ENCODE measurements at places on chromosomes 5 and 9. TPM values are rescaled to one million over a fixed set of nuclear protein-coding genes. Genes with fewer than 3 reads are reported as not detected.

DNA sequence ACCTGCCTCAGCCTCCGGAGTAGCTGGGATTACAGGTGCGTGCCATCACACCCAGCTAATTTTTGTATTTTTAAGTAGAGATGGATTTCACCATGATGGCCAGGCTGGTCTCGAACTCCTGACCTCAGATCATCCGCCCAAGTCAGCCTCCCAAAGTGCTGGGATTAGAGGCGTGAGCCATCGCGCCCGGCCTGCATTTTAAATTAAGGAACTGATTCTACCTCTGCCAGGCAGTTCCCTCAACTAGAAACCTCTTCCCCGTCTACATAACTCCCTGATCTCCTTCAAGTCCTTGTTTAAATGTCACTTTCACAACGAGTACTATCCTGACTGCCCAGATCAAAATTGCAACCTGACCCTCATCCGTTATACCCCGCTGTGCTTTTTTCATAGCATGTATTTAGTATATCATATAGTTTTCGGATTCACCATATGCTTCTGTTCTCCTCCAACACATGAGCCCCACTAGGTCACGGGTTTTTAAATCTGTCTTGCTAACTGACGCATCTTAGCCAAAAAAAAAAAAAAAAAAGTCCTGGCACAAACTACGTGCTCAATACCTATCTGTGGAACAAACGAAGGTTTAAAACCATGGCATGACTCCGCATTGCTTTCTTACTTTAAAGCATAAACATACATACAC is 858 bp upstream of the SOWAHA start:
- no peak for DNase-seq

DNA sequence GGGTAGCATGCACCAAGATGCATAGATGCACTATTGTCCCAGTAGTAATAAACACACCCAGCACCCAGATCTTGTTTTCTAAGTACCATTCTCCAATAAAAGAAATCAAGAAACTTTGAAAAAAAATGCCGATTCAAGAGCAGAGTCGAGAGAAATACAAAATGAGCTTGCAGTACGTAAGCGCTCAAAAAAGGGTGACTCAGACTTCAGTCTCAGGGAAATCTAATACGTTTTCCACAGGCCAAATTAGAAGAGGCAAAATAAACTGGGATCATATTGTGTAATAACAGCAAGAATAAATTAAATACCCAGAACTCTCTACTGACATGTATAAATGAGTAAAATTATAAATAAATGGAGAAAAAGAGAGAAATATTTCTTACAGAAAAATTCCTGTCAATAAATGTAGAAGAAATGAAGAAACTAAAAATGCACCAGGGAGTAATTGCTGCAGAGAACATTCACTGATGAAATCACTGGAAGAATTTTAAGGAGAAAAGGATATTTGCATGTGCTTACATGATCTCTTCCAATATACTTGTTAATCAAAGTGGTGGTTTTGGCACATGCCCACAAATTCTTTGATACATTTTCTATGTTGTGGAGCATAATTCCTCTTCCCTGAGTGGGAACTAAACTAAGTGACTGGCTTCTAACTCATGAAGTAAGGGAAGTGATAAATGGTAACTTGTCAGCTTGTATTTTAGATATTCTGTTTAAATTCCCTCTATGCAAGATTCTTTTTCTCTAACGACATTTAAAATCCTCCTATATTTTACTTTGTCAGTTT is 567.6 kb upstream of the ADAMTS16 start:
- DNase-seq, result no peak

- no peak for DNase-seq
Measured at GRCh38 chr9:8816361-8816760, 1016.8 kb upstream of the DMAC1 start.

DNA sequence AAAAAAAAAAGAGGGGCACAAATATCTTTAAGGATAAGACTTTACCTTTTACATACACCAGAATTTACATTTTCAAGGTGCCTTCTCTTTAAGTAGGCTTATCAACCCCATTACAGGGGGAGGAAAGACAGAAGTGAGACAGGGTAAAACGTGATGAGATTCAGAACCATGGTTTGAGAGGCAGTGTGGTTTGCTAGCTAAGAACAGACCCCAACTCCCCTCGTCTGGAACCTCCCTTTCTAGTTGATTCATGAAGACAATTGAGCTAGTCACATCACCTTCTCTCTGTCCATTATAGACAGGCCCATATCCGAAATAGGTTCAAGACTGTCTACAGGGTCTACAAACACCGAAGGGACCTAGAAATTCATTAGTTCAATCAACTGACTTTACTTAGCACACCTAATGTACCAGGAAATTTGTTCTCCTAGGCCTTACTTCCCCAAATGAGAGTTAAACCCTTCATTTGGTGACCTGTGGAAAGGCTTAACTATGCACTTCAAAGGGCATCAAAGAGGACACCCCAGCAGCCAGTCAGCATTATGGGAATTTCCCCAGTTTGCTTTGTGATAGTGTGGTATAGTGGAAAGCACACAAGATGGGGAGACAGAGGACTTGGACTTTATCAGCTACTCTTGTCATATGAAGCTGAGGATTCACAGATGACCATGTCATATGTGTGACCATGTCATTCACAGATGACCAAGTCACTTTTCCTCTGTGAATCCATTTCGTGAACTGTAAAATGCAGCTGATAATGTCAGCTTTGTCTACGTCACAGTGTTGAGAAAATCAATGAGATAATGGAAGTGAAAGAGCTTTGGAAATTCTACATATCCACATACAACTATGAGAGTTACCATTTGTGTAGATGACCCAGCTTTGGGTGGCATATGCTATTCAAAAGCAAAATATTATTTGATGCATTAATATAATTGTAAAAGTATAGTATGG is 40.2 kb upstream of the CYFIP2 start:
- DNase-seq, result no peak

Gene INSL6
- total RNA-seq, result not detected
